Dorsolateral prefrontal cortex (tissue), 122 donors: ENCODE measurements at places on chromosomes 12 and 14. TPM values are rescaled to one million over a fixed set of nuclear protein-coding genes. Genes with fewer than 3 reads are reported as not detected.

The SLC4A8 gene
- 45.6 TPM for total RNA-seq

The NGB gene
- 21.4 TPM for total RNA-seq

The GALNT8 gene
- 20.9 TPM for total RNA-seq

The SMCO3 gene
- total RNA-seq = not detected

The FOXG1 gene
- total RNA-seq = 62.9 TPM

The PTGR2 gene
- total RNA-seq = 11.9 TPM

The RASAL1 gene
- 38.4 TPM for total RNA-seq

The GPRC5D gene
- total RNA-seq = not detected

The CLEC4E gene
- 4.3 TPM for total RNA-seq

The KRT75 gene
- not detected for total RNA-seq

The TAS2R31 gene
- 14.9 TPM for total RNA-seq

The BMAL2 gene
- total RNA-seq = 25.7 TPM

The GAPDH gene
- total RNA-seq = 2,900 TPM

The FGF23 gene
- total RNA-seq = not detected

The TOMM20L gene
- total RNA-seq = not detected

The MAP1LC3B2 gene
- 7.1 TPM for total RNA-seq

The TMEM63C gene
- 57.6 TPM for total RNA-seq

The LUM gene
- total RNA-seq = 1.6 TPM
